ENCODE measurements at places on chromosomes 3 and 15. TPM values are rescaled to one million over a fixed set of nuclear protein-coding genes. Genes with fewer than 3 reads are reported as not detected.

The ARGFX gene
- not detected for total RNA-seq

- H3K36me3 ChIP-seq, result no peaks in the 10 kb centered on the region
- no peak overlapping the region for H3K4me3 ChIP-seq
- DNase-seq, result no peak
- no peaks in the 10 kb centered on the region for H3K4me1 ChIP-seq
Measured at GRCh38 chr3:70722018-70722417, 409.6 kb upstream of the MDFIC2 start.

DNA sequence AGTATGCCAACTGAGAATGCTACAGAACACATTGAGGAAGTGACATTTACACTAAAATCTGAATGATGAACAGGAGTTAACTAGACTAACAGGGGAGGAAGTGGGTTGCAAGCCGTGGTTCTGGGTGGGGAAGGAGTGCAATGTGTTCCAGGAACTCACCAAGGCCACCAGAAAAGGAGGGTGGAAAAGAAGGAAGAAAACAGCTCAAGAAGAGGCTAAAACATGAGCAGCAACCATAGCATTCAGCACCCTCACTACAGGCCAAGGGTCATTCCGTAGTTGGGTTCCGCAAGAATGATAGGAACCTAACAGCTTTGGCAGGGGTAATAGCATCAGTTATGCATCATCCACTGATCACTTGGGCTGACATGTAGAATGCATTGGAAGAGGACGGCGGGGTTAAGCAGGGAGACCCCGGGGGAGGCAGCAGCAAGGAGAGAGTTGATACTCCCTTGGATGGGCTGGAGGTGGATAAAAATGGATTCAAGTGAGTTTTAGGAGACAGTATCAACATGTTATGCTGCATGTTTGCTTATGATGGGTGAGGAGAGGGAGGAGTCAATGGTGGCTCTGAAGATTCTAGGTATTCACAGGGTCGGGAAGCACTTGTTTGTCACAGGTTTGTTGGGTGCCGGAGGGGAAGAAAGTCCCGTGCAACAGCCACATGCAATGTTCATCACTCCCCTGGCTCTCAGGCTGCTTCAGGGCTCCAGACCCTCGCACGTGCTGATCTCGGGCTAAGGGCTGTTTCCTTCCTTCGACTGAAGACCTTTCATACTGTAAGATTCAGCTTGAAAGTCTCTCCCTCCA, 53.2 kb downstream of the LIPC start:
- no peaks in the 10 kb centered on the region for H3K36me3 ChIP-seq
- H3K4me1 ChIP-seq, result peaks cover 25% of the 10 kb centered on the region
- H3K4me3 ChIP-seq, result no peak overlapping the region

DNA sequence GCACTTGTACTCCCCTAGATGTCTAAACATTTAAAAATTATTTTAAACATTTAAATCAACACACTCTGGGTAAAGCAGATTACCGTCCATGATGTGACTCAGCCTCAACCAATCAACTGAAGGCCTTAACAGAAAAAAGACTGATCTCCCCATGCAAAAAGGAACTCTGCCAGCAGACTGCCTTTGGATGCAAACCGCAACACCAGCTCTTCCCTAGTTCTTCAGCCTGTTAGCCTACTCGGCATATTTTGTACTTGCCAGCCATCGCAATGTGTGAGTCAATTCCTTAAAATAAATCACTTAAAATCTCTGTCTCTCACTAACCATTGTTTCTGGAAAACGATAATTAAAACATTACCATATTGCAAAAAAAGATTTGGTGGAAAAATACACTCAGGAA, 375.9 kb downstream of the RSL24D1 start:
- H3K36me3 ChIP-seq, result no peaks in the 10 kb centered on the region
- H3K4me3 ChIP-seq, result no peak overlapping the region
- no peak overlapping the region for H3K27ac ChIP-seq
- DNase-seq, result no peak

- H3K4me1 ChIP-seq, result peaks cover 7% of the 10 kb centered on the region
- H3K36me3 ChIP-seq, result no peaks in the 10 kb centered on the region
- H3K27ac ChIP-seq, result no peak overlapping the region
- peaks cover 17% of the 10 kb centered on the region for H3K27me3 ChIP-seq
- no peak for DNase-seq
- H3K4me3 ChIP-seq, result no peak overlapping the region
Measured at GRCh38 chr3:188974856-188975599, 196.7 kb upstream of the TPRG1 start.

The NANOGP8 gene
- not detected for total RNA-seq

- no peaks in the 10 kb centered on the region for H3K27me3 ChIP-seq
- no peak overlapping the region for H3K4me3 ChIP-seq
- no peaks in the 10 kb centered on the region for H3K4me1 ChIP-seq
- no peak overlapping the region for H3K27ac ChIP-seq
Measured at GRCh38 chr3:67846166-67846565, 191.8 kb upstream of the SUCLG2 start.

DNA sequence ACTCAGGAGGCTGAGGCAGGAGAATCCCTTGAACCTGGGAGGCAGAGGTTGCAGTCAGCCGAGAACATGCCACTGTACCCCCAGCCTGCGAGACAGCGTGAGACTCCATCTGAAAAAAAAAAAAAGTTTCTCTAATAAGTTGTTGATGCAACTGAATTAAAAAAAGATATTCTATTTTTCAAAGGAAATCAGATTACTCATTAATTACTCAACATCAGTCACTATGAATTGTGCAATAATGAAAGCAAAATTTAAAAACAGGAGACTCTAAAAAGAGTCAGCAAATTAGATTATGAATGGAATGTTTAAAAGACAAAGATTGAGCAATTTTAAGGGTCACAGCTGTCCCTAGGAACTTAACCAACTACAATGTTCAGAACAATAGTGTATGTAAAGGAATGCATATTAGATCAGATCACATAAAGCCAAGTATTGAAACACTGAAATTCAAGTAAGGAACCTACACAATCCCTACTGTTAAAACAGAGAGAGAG, 60.2 kb upstream of the SLC4A7 start:
- peak overlapping the region; percentile 74 for H3K27ac ChIP-seq
- no peak overlapping the region for H3K4me3 ChIP-seq
- H3K4me1 ChIP-seq, result peaks cover 10% of the 10 kb centered on the region
- no peaks in the 10 kb centered on the region for H3K36me3 ChIP-seq

The OSTN gene
- not detected for total RNA-seq

DNA sequence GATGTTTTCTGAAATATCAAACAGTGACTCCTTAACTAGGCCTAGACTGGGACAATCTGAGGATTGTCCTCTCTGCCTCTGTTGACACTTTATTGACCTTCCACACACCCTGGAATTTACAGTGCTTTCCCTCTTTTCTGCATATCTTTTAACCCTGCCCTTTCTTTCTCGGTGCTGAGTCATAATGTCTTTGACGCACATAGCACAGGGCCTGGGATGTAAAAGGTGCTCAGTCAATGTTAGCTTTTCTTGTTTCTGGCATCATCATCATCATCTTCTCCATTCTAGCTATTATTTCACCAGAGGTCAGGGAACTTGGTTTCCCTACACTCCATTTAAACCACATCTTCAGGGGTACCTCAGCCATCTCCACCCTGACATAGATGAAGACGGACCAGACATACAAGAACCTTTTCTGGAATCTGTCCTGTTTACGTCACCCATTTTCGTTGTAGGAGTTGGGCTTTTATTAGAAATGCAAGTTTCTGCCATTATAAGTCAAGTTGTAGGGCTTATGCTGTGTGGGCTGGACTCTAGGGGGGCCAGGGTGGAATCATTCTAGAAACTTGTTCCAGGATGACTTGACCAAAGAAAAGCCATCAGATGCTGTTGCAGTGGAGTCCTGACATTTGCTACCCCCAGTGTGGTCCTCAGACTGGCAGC, 46.6 kb downstream of the ZBTB38 start:
- peak overlapping the region; percentile 35 for H3K4me3 ChIP-seq
- peaks cover 51% of the 10 kb centered on the region for H3K36me3 ChIP-seq
- peaks cover 82% of the 10 kb centered on the region for H3K4me1 ChIP-seq

DNA sequence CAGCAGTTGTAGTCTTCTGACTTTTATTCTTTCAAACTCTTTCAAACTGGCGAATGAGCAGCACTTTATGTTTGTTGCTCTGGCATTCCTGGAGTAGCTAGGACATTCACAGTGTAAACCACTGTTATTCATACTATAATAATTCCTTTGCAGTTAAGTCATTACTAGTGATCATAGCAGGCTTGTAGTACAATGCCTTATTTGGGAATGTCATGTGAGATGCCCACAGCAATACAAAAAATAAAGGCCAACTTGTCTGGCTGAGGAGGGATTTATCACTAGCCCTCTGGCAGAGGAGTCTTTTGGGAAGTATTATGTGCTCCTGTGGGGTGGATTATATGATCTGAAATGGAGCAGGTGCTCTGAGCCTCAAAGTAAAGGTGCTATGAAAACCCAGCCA, 197.2 kb downstream of the VGLL3 start:
- no peaks in the 10 kb centered on the region for H3K27me3 ChIP-seq
- no peaks in the 10 kb centered on the region for H3K36me3 ChIP-seq
- H3K4me3 ChIP-seq, result no peak overlapping the region
- no peaks in the 10 kb centered on the region for H3K4me1 ChIP-seq
- DNase-seq, result no peak

- no peaks in the 10 kb centered on the region for H3K36me3 ChIP-seq
- H3K27ac ChIP-seq, result no peak overlapping the region
- peak; percentile 23 for DNase-seq
- peaks cover 15% of the 10 kb centered on the region for H3K4me1 ChIP-seq
Measured at GRCh38 chr3:122975163-122975923, 52.2 kb downstream of the SEMA5B start.

All from activated CD4-positive, alpha-beta memory T cell treated with anti-CD3 and anti-CD28 coated beads for 36 hours (primary cell).